GM12878 (cell line): ENCODE measurements at places on chromosomes 16 and 17. TPM values are rescaled to one million over a fixed set of nuclear protein-coding genes. Genes with fewer than 3 reads are reported as not detected.

The ZSCAN10 gene
- total RNA-seq: not detected in 2 replicates

The ULK2 gene
- total RNA-seq: 2.4 and 2.6 TPM in 2 replicates

The RND2 gene
- not detected in 2 replicates for total RNA-seq

The MPP3 gene
- total RNA-seq: 0.13 TPM in 1 of 2 replicates, not detected in the other

The NME1 gene
- total RNA-seq: 327 and 332 TPM in 2 replicates

The CIAO3 gene
- total RNA-seq: 30.2 and 33.5 TPM in 2 replicates

The CREBBP gene
- 26.7 and 32.7 TPM in 2 replicates for total RNA-seq

The CSF3 gene
- total RNA-seq: 0.28 TPM in 1 of 2 replicates, not detected in the other
